Keratinocyte (primary cell): ENCODE measurements at places on chromosomes 2 and 18. TPM values are rescaled to one million over a fixed set of nuclear protein-coding genes. Genes with fewer than 3 reads are reported as not detected.
A peak's percentile ranks its signal among the peaks of the same experiment; 100 is the strongest.

GRCh38 chr2:200405599-200406298 lies 99.3 kb downstream of the SPATS2L start:
- peaks cover 44% of the 10 kb centered on the region for H3K4me1 ChIP-seq
- peaks cover 8% of the 10 kb centered on the region for H3K36me3 ChIP-seq
- peak overlapping the region; percentile 85 for H3K27ac ChIP-seq
- no peaks in the 10 kb centered on the region for H3K27me3 ChIP-seq

DNA sequence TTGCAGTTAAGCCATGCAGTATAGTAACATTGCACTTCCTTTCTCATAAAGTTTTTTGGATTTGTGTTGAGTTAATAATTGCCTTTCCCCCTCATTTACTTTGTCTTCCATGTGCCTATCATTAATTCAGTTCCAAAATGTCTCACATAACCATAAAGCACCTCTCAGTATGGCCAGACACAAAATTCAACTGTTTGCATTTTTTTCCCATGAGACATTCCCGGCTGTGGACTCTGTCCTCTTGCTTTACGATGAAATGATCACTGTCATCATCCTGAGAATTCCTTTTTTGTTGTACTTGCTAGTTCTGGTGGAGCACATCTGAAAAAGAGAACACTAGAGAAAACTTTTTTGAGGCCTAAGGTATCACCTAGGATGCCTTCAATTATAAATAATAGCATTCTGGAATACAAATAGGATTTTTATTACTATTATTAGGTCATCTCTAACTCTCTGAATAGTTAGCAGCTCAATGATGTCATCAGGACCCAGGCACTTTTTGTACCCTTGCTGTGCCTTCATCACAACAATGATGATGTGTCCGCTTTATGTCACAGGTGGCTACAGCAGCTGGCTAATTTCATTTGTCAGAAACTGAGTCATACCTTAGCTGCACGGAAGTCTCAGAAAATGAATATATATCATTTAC lies 8.5 kb upstream of the ATP8B1 start:
- no peaks in the 10 kb centered on the region for H3K36me3 ChIP-seq
- peaks cover 39% of the 10 kb centered on the region for H3K4me1 ChIP-seq

GRCh38 chr2:180062178-180062577 lies 55.1 kb upstream of the CWC22 start:
- H3K36me3 ChIP-seq = no peaks in the 10 kb centered on the region
- no peaks in the 10 kb centered on the region for H3K4me1 ChIP-seq
- no peak for DNase-seq
- H3K27ac ChIP-seq = no peak overlapping the region
- H3K4me3 ChIP-seq = no peak overlapping the region

GRCh38 chr2:88543541-88544057 lies 83.7 kb downstream of the EIF2AK3 start:
- no peaks in the 10 kb centered on the region for H3K27me3 ChIP-seq
- H3K4me3 ChIP-seq = no peak overlapping the region
- H3K27ac ChIP-seq = no peak overlapping the region
- H3K36me3 ChIP-seq = no peaks in the 10 kb centered on the region

DNA sequence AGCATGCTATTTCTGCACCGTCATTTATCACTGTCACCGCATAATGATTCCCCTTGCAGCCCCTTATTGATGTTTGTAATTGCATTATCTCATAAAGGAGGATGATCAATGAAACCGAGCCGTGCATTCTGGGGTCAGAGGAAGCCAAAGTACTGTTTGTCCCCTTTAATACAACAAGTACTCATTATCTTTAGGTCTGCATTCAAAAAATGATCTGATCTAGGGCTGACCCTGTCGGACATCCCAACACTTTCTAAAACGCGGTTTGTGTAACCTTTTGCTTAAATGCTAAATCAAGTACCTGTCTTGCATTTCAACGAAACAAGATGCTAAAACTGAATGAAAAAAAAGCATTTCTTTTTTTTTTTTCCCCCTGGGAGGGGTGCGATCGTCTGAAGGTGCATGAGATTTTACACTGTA lies 143.8 kb downstream of the MEIS1 start:
- H3K27me3 ChIP-seq = peaks cover 72% of the 10 kb centered on the region
- H3K27ac ChIP-seq = no peak overlapping the region
- H3K4me3 ChIP-seq = no peak overlapping the region
- no peaks in the 10 kb centered on the region for H3K36me3 ChIP-seq
- H3K4me1 ChIP-seq = peaks cover 11% of the 10 kb centered on the region

DNA sequence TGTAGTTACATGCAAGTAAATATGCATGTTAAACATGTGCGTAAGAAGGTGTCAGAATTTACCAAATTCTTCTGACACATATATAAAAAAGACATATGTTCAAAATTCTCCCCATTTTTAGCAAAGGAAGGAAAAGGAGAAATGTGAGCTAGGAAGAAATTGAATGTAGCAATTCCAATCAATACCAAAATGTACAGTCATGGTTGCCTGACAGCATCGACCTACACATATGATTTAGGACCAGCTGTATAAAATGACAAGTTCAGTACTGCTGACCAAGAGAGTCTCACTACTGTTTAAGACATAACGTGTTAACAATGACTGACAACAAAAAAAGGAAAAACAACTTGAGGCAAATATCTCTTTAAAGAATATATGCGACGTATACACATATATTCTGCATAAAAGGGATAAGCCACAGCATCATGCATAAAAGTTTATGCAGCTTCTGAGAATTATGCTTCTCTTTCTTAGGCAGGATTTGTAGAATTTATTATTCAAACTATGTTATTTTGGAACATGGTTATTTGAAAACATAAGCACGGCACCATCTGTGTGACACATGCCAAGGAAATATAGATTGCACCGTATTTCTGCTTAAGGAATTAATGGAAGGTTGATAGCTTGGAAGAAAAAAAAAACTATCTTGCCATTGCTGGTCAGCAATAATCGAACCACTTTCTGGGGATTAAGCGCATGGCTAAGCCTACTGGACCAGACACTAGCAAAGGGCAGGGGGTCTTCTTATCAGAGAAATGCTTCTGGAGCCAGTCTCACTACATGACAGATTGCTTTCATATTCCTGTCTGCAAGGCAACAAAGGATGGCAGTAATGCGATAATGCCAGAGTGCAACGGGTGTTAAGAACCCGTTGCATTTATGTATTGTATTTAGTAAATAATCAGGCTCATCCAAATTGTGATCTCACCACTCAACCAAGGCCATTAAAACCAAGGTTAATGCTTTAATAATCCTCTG lies 154.0 kb downstream of the WDPCP start:
- no peaks in the 10 kb centered on the region for H3K27me3 ChIP-seq
- no peak overlapping the region for H3K4me3 ChIP-seq
- no peak overlapping the region for H3K27ac ChIP-seq

DNA sequence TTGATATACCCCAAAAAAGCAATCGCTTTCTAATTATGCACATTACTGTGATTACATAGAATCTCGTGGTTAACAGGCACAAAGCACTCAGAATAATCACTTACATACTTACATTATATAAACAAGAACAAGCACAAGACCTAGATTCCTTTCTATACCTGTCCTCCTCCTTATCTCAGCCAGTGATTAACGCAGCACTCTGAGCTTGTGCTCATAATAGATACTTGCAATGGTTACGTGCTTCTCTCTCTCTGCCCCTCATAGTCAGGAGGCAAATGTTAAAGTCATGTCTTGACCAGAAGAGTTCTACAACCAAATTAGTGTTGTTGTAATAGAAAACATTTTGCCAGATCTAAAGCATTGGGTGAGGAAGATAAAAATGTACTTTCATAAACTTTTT lies 342.2 kb upstream of the PKDCC start:
- H3K27me3 ChIP-seq = no peaks in the 10 kb centered on the region
- no peak for DNase-seq
- no peaks in the 10 kb centered on the region for H3K36me3 ChIP-seq
- peaks cover 9% of the 10 kb centered on the region for H3K4me1 ChIP-seq

DNA sequence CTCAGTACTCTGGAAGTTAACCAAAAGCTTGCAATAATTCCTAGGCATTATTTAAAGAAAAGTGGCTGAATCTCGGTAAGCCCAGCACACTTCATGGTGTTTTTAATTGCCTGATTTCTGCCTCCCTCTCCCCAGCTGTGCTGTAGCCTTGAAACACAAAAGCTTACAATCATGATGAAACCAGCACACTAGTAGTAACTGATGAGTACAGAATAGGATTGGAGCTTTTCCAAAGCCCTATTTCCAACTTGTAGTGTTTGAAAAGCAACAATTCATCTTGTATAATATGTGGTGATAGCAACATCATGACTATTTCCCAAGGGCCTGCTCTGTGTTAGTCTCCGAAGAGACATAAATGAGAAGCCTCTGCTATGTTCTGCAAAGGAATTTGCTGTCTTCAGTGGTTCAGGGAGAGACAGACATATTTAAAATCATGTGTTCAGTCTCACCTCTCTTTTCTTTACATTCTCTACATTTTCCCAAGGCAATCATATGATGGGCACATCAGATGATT lies 1015.0 kb downstream of the BCL11A start:
- H3K27ac ChIP-seq = no peak overlapping the region
- H3K4me1 ChIP-seq = no peaks in the 10 kb centered on the region
- no peak overlapping the region for H3K4me3 ChIP-seq
- H3K27me3 ChIP-seq = no peaks in the 10 kb centered on the region
- no peaks in the 10 kb centered on the region for H3K36me3 ChIP-seq
- no peak for DNase-seq

DNA sequence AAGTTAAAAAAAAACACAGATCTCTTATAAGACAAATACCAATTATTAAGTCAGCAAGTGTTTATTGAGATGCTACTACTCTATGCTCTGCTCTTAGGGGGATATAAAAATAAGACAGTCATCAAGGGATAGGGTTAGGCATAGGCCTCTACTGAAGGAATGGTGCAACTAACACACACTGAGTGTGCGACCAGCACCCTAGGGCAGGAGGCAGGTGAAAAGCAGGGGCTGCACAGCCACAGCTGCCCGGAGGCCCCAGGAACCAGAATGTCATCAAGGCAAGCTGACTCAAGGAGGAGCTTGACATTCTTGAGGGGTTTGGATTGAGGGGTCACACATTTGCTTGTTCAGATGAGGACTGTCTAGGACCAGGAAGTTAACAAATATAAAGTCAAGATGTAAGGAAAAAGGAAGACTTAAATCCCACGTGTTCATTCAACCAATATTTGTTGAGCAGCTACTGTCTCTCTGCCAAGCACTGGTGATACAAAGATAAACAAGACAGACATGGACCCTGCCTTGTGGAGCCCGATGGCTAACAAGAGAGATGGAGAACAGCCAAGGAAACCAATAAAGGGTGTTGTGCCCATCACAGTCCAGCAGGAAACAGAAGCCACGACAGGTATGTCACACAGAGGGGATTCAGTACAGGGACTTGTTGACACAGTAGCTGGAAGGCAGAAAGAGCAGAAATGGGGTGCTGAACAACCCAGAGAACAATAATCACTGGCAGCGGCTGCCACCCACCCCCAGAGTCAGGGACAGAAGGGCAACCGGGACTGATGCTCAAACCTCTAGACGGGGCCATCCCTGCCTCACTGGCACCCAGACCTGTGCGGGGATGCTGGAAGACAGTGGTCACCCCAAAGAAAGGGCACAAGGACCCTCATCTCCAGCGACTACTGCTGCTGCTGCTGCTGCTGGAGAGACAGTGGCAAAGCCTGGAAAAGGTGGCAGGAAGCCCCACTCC lies 45.8 kb upstream of the MAL start:
- no peak overlapping the region for H3K4me3 ChIP-seq
- no peaks in the 10 kb centered on the region for H3K4me1 ChIP-seq
- H3K27ac ChIP-seq = no peak overlapping the region
- no peaks in the 10 kb centered on the region for H3K27me3 ChIP-seq

GRCh38 chr18:37419315-37419714 lies 146.3 kb downstream of the CELF4 start:
- H3K36me3 ChIP-seq = no peaks in the 10 kb centered on the region
- no peak overlapping the region for H3K27ac ChIP-seq
- no peak for DNase-seq
- H3K4me1 ChIP-seq = peaks cover 3% of the 10 kb centered on the region
- H3K27me3 ChIP-seq = no peaks in the 10 kb centered on the region

GRCh38 chr2:24206714-24207113 lies 31.9 kb downstream of the FAM228A start:
- no peaks in the 10 kb centered on the region for H3K27me3 ChIP-seq
- H3K36me3 ChIP-seq = peaks cover 9% of the 10 kb centered on the region
- H3K4me3 ChIP-seq = no peak overlapping the region
- no peak overlapping the region for H3K27ac ChIP-seq
- H3K4me1 ChIP-seq = no peaks in the 10 kb centered on the region

- H3K27me3 ChIP-seq = no peaks in the 10 kb centered on the region
- no peak overlapping the region for H3K4me3 ChIP-seq
- no peaks in the 10 kb centered on the region for H3K36me3 ChIP-seq
- DNase-seq = no peak
These were observed 534.6 kb upstream of the TMEFF2 start for GRCh38 chr2:192729369-192729768.

DNA sequence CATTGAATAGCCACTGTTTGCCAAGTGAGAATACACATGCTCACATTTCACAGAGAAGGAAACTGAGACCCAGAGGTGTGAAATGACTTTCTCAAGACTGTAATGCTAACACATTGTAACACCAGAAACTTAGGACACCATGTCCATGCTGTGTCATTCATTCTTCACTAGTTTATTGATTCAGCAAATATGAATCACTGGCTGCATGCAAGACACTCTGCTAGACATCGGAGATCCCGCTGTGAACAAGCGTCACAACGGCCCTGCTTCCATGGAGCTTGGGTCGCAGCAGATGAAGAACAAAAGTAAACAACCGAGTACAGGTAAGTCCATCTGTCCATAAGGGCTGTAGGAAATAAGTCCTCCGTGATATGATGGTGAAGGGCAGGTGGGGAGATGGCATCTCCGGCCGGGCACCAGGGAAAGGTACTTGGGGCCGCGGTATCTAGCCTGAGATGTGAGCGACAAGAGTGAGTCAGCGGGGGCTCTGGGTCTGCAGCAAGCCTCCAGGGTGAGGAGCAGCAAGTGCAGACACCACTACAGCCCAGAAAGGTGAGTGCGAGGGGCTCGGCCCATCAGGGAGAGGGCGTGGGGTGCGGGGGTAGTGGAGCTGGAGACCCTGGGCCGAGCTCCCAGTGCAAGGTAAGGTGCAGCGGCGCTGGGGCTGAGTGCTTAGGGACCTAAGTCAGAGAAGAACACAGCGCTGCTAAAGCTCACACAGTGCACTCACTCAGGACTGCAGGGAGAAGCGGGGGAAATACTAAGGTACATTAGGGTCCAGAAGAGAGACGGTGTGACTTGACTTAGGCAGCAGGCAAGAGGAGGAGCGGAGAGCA lies 391.2 kb downstream of the FBXO15 start:
- H3K4me3 ChIP-seq = no peak overlapping the region
- H3K36me3 ChIP-seq = no peaks in the 10 kb centered on the region
- H3K27ac ChIP-seq = no peak overlapping the region
- no peaks in the 10 kb centered on the region for H3K27me3 ChIP-seq

DNA sequence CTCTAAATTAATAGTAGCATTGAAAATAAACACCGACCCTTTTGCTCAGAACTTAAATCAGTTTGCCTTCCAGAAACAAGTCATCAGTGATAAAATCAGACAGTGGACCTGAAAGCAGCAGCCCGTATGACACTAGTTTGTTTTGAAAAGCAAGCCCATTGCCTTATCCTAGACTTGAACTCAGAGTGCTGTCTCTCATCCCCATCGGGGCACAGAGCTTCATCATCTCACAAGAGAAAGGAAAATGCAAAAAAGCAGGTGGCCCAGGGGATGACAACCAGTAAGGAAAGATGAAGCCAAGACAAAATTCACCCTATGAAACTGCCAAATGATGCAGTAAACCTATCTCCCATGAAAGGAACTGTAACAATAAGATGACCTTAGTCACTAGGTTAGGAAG lies 71.2 kb downstream of the CERKL start:
- no peak for DNase-seq
- no peaks in the 10 kb centered on the region for H3K36me3 ChIP-seq
- no peaks in the 10 kb centered on the region for H3K27me3 ChIP-seq
- no peak overlapping the region for H3K27ac ChIP-seq

Gene MEP1B
- 0.03 TPM in 1 of 3 replicates, not detected in the others for polyA plus RNA-seq

Gene SPP2
- 0.13 to 0.14 TPM in 2 of 3 replicates, not detected in the other for polyA plus RNA-seq

Gene ZNF236
- 3.6 to 4.6 TPM (median 4.5 TPM) in 3 replicates for polyA plus RNA-seq

Gene MARCO
- 0.06 to 0.17 TPM (median 0.13 TPM) in 3 replicates for polyA plus RNA-seq

Gene KLHL30
- polyA plus RNA-seq = not detected in 3 replicates

Gene GREB1L
- 2.8 to 5.5 TPM (median 5.1 TPM) in 3 replicates for polyA plus RNA-seq
